ENCODE measurements at places on chromosomes 5 and 9.

DNA sequence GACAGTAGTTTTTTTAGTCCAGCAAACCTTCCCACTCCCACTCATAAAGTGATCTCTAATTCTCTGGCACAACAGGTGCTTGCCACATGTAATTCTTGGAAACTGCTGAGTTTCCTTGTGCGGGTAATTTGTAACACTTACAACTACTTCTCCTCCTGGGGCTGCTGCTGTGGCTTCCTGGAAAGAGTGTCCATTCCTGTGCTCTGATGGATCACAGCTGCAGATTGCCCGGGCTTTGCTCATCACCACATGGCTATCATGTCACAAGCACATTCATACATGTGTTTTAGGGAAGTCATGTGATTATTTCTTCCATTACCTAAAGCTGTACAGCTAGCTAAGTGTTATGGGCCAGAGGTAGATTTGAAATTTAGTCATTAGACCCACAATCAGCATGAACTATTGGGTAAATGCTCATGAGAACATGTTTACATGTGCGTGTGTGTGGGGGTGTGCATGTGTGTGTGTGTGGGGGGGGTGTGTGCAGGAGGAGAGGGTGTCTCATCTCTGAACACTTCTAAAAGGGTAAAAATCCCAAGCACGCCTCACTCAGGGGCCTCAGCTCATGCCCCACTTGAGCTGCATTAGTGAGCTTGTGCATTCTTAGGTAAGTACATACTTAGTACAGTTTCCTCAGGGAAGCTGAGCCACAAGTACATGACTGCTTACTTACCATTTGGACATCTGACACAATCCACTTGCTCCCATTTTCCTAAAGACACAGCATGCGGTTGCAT is 118.1 kb upstream of the CCDC112 start:
- peak; percentile 69 for DNase-seq

GRCh38 chr5:173319646-173320045 is 8.6 kb downstream of the STC2 start:
- DNase-seq = no peak

- peak; percentile 69 for DNase-seq
These were observed 30.4 kb downstream of the JADE2 start for GRCh38 chr5:134555890-134556311.

DNA sequence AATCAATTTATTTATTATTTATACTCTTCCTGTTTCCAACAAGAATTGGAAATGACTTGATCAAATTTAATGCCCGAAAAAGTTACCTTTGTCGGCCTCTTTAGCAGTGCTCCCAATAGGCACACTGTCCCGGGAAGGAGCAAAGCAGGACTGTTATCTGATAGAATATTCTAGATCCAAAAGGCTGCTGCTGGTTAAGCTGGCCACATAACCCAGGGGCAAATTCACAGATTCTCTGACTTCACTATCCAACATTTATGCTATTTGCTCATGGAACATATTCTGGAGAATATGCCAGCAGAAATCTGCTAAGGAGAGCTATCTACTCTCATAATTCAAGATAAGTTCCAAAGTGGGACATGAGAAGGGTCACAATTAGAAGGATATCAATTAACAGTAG is 100.2 kb upstream of the DMAC1 start:
- no peak for DNase-seq

DNA sequence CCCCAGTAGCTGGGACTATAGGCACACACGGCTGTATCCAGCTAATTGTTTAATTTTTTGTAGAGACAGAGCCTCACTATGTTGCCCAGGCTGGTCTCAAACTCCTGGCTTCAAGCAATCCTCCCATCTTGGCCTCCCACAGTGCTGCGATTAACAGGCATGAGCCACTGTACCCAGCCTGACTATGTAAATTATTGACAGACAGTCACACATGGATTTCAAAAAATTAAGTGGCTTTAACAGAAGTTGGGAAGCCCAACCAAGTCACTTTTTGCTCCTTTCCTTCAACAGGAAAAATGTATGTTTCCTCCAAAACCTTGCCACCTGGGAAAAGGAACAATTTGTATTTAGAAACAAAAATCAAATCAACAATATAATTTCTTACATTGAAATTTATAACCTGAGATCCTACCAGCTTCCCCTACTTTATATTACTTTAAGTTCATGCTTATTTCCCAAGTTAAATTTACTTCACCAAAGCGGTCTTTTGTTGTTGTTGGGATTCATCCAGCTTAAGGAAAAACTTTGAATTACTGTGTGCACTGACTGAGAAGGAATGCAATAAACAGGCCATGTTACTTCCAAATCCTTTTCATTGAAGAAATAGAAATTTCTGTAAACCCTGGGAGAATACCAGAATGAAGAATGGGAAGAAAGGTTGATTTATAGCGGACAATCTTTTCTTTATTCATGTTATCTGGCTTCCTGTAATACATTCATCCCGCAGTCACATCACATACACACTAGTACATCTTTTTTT is 8.6 kb downstream of the PCA3 start:
- no peak for DNase-seq
